HT1080 (cell line): ENCODE measurements at places on chromosomes 1 and 21. TPM values are rescaled to one million over a fixed set of nuclear protein-coding genes. Genes with fewer than 3 reads are reported as not detected.

SPRR2A gene
- total RNA-seq = not detected in 2 replicates

ARMH1 gene
- not detected in 2 replicates for total RNA-seq

HAPLN2 gene
- not detected in 2 replicates for total RNA-seq

NBPF19 gene
- total RNA-seq = 3.4 and 4.0 TPM in 2 replicates

CYP4A22 gene
- not detected in 2 replicates for total RNA-seq

MYOM3 gene
- total RNA-seq = 0.97 and 1.5 TPM in 2 replicates

SPRR2G gene
- not detected in 2 replicates for total RNA-seq

KRTAP22-1 gene
- not detected in 2 replicates for total RNA-seq

SFN gene
- 5.2 and 7.0 TPM in 2 replicates for total RNA-seq

SLC26A9 gene
- total RNA-seq = 0.03 and 0.10 TPM in 2 replicates

NUP210L gene
- 0.03 TPM in 1 of 2 replicates, not detected in the other for total RNA-seq

HPCAL4 gene
- total RNA-seq = not detected in 2 replicates

TMPRSS2 gene
- not detected in 2 replicates for total RNA-seq

FAM72D gene
- 6.2 and 9.8 TPM in 2 replicates for total RNA-seq

ATP1A2 gene
- not detected in 2 replicates for total RNA-seq

FAM151A gene
- total RNA-seq = not detected in 2 replicates

PIK3C2B gene
- total RNA-seq = 2.8 and 4.6 TPM in 2 replicates

SLAMF9 gene
- 10.7 and 15.9 TPM in 2 replicates for total RNA-seq

SPATA46 gene
- total RNA-seq = not detected in 2 replicates

OR2T2 gene
- total RNA-seq = not detected in 2 replicates
